ENCODE measurements at places on chromosomes 7 and 10. TPM values are rescaled to one million over a fixed set of nuclear protein-coding genes. Genes with fewer than 3 reads are reported as not detected.

The RAB19 gene
- not detected for total RNA-seq

GRCh38 chr7:8823486-8823885 is 390.1 kb downstream of the NXPH1 start:
- no peaks in the 10 kb centered on the region for H3K4me1 ChIP-seq
- H3K27me3 ChIP-seq = no peaks in the 10 kb centered on the region
- no peak overlapping the region for H3K27ac ChIP-seq
- no peaks in the 10 kb centered on the region for H3K36me3 ChIP-seq
- no peak overlapping the region for H3K4me3 ChIP-seq

GRCh38 chr10:49277973-49278372 is 21.0 kb upstream of the C10orf71 start:
- no peak for DNase-seq
- H3K36me3 ChIP-seq = no peaks in the 10 kb centered on the region
- H3K4me1 ChIP-seq = no peaks in the 10 kb centered on the region
- no peaks in the 10 kb centered on the region for H3K27me3 ChIP-seq
- H3K27ac ChIP-seq = no peak overlapping the region

- no peak overlapping the region for H3K27ac ChIP-seq
- DNase-seq = no peak
- no peaks in the 10 kb centered on the region for H3K27me3 ChIP-seq
These were observed 5.3 kb downstream of the PTF1A start for GRCh38 chr10:23197416-23197861.

- no peak for DNase-seq
- no peaks in the 10 kb centered on the region for H3K4me1 ChIP-seq
- no peak overlapping the region for H3K4me3 ChIP-seq
- H3K27ac ChIP-seq = no peak overlapping the region
- no peaks in the 10 kb centered on the region for H3K36me3 ChIP-seq
These were observed 89.3 kb downstream of the BEND7 start for GRCh38 chr10:13439313-13440184.

DNA sequence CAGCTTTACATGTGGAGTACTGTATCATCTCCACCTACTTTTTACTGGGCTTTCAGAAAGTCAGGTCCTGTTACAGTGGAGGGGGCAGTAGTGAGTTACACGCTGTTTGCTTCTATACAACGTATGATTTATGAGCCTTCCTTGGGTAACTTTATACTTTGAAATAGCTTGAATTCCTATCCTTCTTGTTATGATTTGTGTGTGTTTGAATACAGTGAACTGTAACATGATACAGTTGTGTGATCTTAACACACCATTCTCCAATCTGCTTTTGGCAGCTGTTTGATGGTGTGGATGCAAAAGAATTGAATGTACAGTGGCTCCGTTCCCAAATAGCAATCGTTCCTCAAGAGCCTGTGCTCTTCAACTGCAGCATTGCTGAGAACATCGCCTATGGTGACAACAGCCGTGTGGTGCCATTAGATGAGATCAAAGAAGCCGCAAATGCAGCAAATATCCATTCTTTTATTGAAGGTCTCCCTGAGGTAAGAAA is 41.7 kb downstream of the SP8 start:
- no peaks in the 10 kb centered on the region for H3K36me3 ChIP-seq
- H3K4me1 ChIP-seq = no peaks in the 10 kb centered on the region
- no peak overlapping the region for H3K4me3 ChIP-seq
- no peaks in the 10 kb centered on the region for H3K27me3 ChIP-seq

DNA sequence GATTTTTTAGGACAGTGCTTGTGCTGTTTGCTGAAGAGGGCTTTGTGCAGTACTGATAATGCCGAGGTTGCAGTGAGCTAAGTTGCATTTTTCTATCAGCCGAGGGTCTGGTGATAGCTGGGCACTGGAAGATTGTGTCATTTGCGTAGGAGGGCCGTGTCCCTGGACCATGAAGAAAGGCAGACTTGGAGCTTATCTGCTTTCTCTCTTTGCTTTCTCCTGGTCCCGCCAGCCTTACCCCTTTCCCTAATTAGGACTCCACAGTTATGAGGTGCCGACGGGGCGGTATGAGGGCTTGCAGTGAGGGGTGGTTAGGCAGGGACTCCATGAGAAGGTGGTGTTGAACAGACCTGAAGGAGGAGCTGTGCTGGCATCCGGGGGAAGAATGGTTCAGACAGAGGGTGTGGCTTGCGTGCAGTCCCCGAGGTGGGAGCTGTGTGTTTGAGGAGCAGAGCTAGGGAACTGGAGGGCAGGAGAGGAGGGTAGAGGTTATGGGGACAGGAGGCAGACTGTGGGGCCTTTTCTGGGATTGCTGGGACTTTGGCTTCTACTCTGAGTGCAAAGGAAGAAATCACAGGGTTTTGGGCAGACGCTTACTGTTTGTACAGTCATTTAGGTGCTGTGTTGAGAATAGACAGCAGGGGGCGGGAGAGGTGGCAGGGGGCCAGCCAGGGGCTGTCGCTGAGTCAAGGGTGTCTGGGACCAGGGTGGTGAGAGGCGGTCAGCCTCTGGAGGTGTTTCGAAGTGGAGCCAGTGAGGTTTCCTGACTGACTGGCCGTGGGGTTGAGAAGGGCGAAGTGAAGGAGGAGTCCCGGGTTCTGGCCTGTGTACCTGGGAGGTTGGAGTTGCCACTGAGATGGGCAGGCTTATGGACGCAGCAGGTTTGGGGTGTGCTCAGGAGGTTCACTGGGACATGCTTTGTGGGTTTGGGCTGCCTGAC is 43.4 kb downstream of the PRF1 start:
- no peaks in the 10 kb centered on the region for H3K27me3 ChIP-seq
- DNase-seq = peak; percentile 67
- no peaks in the 10 kb centered on the region for H3K4me1 ChIP-seq
- H3K4me3 ChIP-seq = no peak overlapping the region
- H3K36me3 ChIP-seq = no peaks in the 10 kb centered on the region

The COL13A1 gene
- 13.6 TPM for total RNA-seq

The PVRIG gene
- 2.1 TPM for total RNA-seq

DNA sequence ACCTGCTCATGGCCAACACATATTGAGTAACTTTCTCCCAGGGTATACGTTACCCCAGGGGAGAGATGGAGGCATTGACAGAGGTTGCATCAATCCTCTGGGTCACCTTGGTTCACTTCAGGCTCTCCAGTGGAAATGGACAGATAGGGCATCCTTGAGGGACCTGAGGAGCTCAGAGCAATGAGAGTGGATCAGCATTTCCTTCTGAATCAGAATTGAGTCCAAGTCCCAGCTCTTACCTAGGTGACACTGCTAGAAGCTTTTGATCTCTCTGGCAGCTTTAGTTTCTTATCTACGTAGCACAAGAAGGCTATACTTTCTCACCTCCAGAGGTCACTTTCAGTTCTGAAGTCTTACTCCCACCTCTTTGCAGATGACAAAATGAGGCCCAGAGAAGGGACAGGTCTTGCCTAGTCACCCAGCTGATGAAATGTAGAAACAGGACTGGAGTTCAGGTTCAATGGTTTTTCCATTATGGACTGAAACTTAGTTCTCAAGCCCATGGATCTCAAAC is 35.2 kb downstream of the PANK1 start:
- DNase-seq = no peak
- H3K4me3 ChIP-seq = no peak overlapping the region
- no peaks in the 10 kb centered on the region for H3K4me1 ChIP-seq
- no peak overlapping the region for H3K27ac ChIP-seq
- peaks cover 3% of the 10 kb centered on the region for H3K36me3 ChIP-seq
- no peaks in the 10 kb centered on the region for H3K27me3 ChIP-seq

- H3K27ac ChIP-seq = no peak overlapping the region
- H3K27me3 ChIP-seq = peaks cover 1% of the 10 kb centered on the region
- DNase-seq = no peak
- H3K4me1 ChIP-seq = no peaks in the 10 kb centered on the region
- H3K36me3 ChIP-seq = no peaks in the 10 kb centered on the region
These were observed 45.4 kb upstream of the HBP1 start for GRCh38 chr7:107123392-107123791.

The ARHGAP22 gene
- 19.1 TPM for total RNA-seq

The FKBP6 gene
- not detected for total RNA-seq

DNA sequence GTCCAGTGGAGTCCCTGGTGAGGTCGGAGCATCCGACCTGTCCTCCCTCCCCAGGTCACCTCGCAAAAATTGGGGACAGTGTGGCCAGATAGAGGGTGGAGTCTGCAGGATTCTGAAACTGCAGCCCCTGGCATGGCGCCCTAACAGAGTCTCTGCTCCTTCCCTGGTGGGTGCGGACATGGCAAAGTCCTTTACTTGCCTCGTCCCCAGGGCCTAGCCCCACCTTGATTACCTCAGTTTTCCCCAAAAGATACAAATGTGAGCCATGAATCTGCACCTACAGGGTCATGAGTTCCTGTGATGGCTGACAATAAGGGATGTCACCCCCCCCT is 47.7 kb downstream of the NPVF start:
- no peak for DNase-seq
- peak overlapping the region; percentile 75 for H3K4me3 ChIP-seq
- H3K4me1 ChIP-seq = no peaks in the 10 kb centered on the region
- H3K27ac ChIP-seq = peak overlapping the region; percentile 4
- no peaks in the 10 kb centered on the region for H3K27me3 ChIP-seq

The MTERF1 gene
- 10.9 TPM for total RNA-seq

DNA sequence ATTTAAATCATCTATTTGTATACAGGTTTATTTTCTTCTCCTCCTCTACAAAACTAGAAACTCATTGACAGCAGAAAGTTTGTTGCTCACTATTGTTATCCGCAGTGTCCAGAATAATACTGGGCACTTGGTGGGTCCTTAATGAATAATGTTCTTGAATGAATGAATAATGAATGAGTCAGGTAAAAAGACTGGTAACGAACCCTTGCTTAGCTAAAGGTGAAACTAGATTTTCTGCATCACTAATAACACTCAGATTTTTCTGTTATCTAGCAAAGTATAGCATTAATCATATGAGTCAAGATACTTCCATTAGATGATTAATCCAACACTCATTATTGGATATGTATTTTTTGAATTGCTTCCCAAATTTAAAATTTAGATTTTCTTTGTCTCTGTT is 953.2 kb downstream of the SORCS3 start:
- H3K27ac ChIP-seq = no peak overlapping the region
- H3K27me3 ChIP-seq = no peaks in the 10 kb centered on the region
- H3K36me3 ChIP-seq = no peaks in the 10 kb centered on the region
- no peak overlapping the region for H3K4me3 ChIP-seq
- no peak for DNase-seq
- H3K4me1 ChIP-seq = no peaks in the 10 kb centered on the region

GRCh38 chr7:104569751-104570150 is 241.3 kb downstream of the LHFPL3 start:
- H3K27ac ChIP-seq = no peak overlapping the region
- H3K4me3 ChIP-seq = no peak overlapping the region
- H3K27me3 ChIP-seq = no peaks in the 10 kb centered on the region
- no peaks in the 10 kb centered on the region for H3K4me1 ChIP-seq
- DNase-seq = no peak

DNA sequence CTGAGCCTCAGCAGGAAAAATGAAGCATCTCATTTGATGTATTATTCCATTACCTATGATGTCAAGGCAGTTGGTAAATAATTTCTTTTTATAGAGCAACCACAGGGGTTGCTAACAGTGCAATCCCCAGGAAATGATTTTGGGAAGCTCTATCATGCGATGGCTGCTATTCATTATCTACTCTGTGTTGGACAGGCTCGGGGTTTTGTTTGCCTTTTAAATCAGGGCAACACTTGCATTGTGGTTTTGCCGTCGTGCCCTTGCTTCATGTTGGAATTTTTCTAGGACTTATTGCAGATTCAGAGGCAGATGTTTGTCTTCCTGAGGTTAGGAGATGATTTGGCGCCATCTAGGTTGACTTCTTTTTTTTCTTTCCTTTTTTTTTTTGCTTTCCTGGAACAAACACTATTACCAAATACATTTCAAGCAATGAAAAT is 128.4 kb downstream of the BICC1 start:
- H3K27me3 ChIP-seq = no peaks in the 10 kb centered on the region
- no peak overlapping the region for H3K4me3 ChIP-seq
- H3K4me1 ChIP-seq = no peaks in the 10 kb centered on the region
- H3K36me3 ChIP-seq = no peaks in the 10 kb centered on the region
- DNase-seq = no peak

The HELLS gene
- total RNA-seq = 3.7 TPM

DNA sequence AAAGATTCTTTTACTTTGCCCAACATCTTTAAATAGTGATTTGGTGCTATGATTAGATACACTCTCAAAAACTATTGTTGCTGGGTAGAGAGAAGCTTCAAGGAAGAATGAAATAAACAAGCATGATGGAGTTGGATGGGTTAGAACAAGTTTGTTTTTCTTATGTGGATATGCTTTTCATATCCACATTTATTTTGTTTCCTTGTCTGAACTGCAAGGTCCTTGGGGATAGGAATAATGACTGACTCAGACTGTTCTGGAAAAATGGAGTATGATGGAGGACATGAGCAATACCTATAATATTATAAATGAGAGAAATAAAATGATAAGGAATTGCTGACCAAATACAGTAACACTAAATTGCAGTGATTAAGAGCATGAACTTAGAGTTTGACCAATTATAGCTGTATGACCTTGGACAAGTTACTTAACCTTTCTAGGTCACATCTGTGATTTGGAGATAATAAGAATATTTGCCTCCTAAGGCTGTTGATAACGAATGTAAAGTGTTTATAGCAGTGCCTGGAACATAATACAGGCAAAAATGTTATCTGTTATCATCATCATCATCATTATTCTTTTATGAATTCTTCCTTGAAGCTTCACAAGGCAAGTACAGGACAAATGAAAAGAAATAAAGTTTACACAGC is 847.5 kb downstream of the LRMDA start:
- no peaks in the 10 kb centered on the region for H3K27me3 ChIP-seq
- no peaks in the 10 kb centered on the region for H3K4me1 ChIP-seq
- no peak overlapping the region for H3K27ac ChIP-seq
- H3K4me3 ChIP-seq = no peak overlapping the region

The IFIT1B gene
- total RNA-seq = 0.16 TPM

The HTR5A gene
- not detected for total RNA-seq

DNA sequence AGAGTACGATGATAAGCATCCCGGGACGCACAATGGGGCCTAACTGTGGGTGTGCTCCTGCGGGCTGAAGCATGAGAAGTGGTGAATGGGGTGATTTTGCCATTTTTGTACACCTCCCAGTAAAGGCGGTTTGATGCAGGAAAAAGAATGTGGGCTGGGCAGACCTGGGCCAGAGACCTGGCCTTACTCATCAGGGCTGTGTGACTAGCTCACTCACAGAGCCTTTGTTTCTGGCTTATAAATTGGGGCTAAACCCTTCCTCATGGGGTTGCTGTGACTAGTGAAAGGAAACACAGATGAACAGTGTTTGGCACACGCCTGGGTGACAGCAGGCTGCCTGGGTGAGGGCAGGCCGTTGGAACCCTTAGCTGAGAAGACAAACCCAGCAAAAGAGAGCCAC is 18.0 kb downstream of the RRP12 start:
- no peak for DNase-seq
- H3K27me3 ChIP-seq = no peaks in the 10 kb centered on the region
- H3K4me1 ChIP-seq = no peaks in the 10 kb centered on the region
- no peak overlapping the region for H3K4me3 ChIP-seq
- no peaks in the 10 kb centered on the region for H3K36me3 ChIP-seq

- H3K4me1 ChIP-seq = peaks cover 2% of the 10 kb centered on the region
- no peaks in the 10 kb centered on the region for H3K36me3 ChIP-seq
- no peak overlapping the region for H3K4me3 ChIP-seq
- no peak for DNase-seq
- H3K27ac ChIP-seq = no peak overlapping the region
These were observed 299.9 kb upstream of the ZMIZ1 start for GRCh38 chr10:78768876-78769275.
